ENCODE measurements at places on chromosomes 6 and 20.

DNA sequence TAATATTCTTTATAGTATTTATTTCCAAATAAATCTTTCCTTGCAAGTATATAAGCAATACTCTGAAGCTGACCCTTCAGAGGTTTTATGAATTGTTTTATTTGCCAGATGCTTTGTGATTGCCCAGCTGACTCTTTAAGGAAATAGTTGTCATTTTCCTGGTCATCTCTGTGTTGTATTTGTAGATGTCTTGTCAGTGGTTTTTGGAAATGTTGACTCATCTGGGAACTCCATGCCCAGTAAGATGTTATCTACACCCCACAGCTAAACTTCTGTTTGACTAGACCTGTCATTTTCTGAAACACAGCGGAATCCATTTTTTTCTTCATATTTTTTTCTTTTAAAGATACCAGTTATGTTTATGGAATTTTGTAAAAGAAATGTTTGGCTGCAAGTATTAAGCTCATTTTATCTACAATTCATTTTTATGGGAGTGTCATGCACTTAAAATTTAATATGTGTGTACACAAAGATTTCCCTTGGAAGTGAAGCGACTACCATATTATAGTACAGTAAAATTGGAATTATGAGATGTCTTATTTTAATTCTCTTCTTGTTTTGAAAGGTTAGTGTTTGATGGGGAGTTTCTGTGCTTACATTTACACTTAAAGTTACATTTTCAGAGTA is 491.0 kb downstream of the NKAIN2 start:
- DNase-seq = no peak

DNA sequence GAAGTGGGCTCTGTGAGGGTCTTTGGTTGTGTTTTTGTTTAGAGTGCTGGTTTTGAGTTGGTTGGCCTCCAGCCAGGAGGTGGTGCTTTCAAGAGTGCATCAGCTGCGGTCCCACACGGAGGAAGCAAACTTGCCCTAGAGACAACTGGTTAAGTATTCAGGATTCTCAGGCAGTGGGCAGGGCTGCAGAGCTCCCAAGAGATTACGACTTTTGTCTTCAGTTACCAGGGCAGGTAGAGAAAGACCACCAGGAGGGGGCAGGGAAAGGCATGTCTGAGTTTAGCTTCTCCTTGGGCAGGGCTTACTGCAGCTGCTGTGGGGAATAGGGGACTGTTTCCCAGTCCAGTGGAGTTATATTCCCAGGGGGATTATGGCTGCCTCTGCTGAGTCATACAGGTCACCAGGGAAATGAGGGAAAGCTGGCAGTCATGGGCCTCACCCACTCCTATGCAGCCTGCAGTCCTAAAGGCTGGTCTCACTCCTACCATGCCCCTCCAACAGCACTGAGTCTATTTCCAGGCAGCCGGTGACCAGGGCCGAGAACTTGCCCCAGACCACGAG is 64.3 kb downstream of the TTI1 start:
- no peak for DNase-seq

DNA sequence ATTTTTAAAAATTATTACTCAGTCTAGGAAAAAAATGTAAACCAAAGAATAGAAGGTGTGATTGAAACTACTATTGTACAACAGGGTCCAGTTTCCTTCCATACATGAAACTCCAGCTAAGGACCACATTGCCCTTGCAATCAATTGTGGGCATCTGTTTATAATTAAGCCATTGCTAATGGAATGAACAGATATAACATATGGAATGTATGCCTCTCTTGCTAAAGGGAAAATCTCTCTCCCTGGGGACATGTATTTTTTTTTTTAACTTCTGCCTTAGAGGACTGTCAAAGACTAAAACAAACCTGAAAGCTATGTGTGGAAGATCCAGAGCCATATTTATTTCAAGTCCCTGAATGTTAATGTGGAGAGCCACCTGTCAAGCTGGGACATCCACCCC is 336.8 kb upstream of the MANEA start:
- DNase-seq = no peak

DNA sequence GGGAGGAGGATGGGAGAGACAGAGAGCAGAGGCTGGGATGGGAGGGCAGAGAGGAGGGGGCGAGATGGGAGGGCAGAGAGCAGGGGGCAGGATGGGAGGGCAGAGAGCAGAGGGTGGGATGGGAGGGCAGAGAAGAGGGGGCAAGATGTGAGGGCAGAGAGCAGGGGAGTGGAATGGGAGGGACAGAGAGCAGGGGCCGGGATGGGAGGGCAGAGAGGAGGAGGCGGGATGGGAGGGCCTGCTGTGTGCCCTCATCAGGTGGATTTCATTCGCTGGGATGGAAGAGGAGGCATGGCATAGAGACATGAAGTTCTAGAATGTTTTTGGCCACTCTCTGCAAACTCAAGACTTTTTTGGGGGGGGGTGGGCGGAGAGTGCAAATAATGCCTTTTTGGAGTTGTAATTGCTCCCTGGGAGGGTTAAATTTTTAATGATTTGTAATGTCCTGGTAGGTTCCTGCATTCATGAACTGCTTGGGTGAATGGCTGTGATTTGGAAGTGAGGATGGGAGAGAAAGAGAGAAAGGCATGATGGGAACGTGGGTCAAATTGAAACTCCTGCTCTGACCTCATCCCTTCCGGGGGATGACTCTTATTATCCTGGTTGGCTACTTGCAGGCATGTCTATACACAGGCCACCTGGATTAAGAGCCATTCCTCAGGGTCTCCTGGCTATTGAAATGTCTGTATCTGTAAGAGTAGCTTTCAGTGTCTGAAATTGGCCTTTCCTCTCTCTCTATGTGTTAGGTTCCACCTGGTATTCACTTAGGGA is 162.4 kb upstream of the AGPAT4 start:
- DNase-seq = no peak

GRCh38 chr20:33684533-33685327 is 1.5 kb downstream of the E2F1 start:
- no peak for DNase-seq

GRCh38 chr6:121443971-121444541 is 8.6 kb downstream of the GJA1 start:
- no peak for DNase-seq

DNA sequence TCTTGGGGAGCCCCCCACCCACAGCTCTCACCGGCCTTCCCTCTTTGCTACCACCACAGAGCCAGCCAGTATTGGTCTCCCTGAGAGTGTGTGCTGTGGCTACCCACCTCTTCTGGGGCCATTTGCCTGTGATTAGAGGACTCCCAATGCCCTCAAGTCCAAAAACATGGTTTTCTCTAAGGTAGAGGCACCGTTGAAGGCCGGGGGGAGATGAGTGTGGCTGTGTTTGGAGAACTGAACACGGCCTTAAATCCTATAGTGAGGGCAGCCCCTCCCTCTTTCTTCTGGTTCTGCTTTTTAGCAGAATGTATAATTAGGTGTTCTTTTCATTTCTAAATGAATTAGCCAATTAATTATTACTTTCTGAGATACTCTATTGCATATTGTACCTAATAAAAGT is 2.5 kb downstream of the CCR6 start:
- DNase-seq = no peak

DNA sequence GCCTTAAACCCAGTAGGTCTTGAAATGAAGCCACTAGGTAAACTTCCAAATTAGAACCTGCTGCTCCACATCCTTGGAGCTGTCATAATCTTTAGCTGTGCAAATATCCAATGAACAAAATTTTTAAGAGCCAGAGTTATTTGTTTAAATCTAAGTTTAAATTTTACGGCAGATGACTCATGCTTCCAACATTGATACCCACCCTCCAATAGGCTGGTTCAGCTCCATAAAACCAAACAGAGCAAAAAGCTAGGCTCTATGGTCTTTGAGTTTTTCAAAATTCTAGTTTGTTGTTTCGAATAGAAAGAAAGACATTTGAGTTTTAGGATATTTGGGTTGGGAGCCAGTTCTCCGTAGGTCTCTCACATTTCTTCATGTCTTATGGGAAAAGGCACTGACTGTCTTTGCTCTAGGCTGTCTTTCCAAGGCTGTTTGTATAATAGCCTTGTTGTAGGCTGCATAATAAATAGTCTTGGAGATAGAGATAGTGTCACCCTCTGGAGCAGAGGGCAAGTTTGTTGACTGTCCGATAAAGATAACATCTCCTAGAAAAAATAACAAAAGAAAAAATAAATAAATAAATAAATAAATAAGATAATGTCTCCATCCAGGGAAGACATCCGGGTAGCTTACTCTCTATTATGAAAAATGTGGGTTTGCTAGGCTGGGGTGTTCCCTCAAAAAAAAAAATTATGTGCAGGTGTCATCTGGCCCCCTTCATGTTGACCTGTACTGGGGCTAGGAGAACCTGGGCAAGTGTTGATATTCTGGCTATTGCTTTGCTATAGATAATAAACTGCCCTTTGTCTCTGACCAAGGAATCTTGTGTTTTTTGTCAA is 36.5 kb downstream of the SLC2A12 start:
- DNase-seq = no peak

DNA sequence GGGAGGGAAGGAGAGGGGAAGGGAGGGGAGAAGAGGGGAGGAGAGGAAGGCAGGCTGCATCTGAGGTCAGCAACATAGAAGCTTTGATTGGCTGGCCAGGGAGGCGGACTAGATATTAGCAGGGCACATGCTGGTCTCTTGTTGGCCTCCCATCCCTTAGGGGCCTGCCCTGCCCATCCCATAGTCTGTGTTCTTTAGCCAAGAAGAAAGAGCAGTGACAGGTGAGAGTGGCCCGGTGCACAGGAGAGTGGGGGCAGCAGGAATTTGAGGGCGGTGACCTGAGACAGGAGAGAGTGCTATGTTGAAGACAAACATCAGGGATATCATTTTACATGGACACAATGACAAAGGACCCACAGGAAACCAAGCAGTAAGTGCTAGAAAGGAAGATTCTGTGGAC is 413.5 kb downstream of the SYNE1 start:
- no peak for DNase-seq

DNA sequence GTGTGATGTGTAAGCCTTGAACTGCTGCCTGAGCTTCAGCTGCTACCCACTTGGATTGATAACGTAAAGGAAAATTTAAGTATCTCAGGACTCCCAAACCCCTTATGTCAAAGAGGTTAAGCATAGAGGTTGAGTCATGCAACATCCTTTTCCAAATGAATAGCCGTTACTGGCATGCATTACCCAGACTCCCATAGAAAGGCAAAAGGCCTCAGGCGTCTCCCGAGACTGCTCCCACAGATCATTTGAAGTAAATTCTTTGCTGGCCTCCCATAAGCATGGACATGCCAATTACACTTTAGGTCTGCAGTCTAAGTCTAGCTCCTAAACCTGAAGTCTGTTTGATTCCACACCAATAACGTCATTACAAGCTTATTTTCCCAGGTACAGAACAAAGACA is 14.7 kb downstream of the IPCEF1 start:
- no peak for DNase-seq

- no peak for DNase-seq
These were observed 36.4 kb upstream of the UTRN start for GRCh38 chr6:144248476-144249301.

DNA sequence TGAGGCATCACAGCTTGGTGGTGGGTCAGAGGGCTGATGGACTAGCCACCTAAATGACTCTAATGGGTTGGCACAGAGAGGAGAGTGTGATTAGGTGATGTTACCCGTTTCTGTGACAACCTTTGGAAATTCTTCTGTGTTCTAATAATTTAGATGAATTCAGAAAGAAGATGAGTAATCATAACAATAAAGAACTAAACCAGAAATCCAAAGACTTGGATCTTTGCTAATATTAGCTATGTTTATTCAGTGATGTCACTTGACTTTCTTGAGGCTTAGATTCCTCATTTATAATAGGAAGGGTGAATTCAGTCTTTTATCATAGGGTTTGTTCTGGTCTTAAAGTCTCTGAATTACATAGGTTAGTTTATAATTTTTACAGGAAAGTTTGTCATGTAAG is 19.9 kb downstream of the CRYBG1 start:
- no peak for DNase-seq

GRCh38 chr20:7926767-7927166 is 13.5 kb downstream of the HAO1 start:
- DNase-seq = no peak

DNA sequence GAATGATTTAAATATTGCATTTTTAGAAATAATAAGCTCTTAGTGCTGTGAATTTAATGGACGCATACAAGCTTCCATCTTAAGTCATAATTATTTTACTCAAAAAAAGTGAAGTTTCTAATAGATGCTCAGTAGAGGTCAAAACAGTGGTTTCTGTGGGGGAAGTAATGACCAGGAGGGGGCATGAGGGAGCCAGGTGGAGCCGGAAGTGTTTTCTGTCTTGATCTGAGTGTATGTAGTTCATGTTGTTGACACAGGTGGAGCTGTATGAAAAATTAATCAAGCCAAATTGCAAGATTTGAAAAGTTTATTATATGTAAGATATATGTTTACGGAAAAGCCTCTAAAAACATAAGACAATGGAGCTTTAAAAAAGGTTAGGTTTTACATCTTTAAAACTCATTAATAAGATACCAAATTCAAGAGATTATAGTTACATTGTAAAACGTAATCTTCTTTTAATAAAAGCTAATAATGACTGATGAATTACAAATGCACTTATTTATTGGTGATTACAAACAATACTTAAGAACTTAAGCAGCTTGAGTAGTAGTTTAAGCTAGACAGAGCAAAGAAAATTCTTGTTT is 68.0 kb downstream of the PLAGL1 start:
- DNase-seq = peak; percentile 72

- DNase-seq = no peak
These were observed 9.0 kb upstream of the PLCB4 start for GRCh38 chr20:9059931-9060330.

DNA sequence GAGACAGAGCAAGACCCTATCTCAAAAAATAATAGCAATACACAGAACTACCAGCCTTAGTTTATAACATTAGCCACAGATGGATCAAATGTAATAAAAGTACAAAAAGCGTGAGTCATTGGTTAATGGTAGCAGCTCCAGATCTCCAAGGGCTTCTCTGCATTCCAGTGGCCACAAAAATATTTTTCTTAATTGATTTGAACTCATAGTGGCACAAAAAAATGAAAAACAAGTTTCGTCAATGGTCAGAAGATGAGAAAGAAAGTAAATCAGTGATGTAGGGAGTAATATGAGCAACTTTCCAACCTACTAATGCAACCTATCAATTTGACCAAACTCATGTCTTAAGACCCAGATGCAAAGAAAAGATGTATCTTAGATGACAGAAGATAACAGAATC is 79.6 kb downstream of the CEP57L1 start:
- no peak for DNase-seq

GRCh38 chr20:10632721-10633509 is 40.9 kb downstream of the JAG1 start:
- no peak for DNase-seq

GRCh38 chr6:90098627-90099026 is 198.0 kb downstream of the BACH2 start:
- no peak for DNase-seq

- no peak for DNase-seq
These were observed 13.4 kb upstream of the BTN3A2 start for GRCh38 chr6:26351544-26351953.

- DNase-seq = no peak
These were observed 1.2 kb downstream of the SYNCRIP start for GRCh38 chr6:85641522-85641896.

DNA sequence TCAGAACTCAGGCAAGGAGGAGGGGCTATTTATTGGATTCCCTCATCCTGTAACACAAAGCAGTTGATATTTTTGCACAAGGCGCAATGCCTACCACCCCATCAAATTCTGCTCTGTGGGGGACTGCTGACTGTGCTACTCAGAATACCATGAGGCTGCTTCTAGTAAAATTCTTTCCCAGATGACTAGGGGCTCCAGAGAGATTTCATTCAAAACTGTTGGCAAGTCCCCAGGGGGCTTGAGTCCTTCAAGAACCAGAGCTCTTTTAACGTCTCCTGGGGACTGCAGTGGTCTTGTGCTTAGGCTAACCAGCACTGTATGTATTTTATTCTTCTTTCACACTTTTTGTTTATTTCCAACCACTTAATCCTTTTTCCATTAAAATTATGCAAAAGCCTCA is 365.9 kb upstream of the AGPAT4 start:
- DNase-seq = no peak

- DNase-seq = no peak
These were observed 5.6 kb upstream of the CNPY3 start for GRCh38 chr6:42923666-42924065.

All from bone marrow (tissue), 2 donors.